ENCODE measurements at places on chromosomes 3 and 15. TPM values are rescaled to one million over a fixed set of nuclear protein-coding genes. Genes with fewer than 3 reads are reported as not detected.

GRCh38 chr3:119611664-119612063 lies 14.0 kb downstream of the PLA1A start:
- DNase-seq: no peak

DNA sequence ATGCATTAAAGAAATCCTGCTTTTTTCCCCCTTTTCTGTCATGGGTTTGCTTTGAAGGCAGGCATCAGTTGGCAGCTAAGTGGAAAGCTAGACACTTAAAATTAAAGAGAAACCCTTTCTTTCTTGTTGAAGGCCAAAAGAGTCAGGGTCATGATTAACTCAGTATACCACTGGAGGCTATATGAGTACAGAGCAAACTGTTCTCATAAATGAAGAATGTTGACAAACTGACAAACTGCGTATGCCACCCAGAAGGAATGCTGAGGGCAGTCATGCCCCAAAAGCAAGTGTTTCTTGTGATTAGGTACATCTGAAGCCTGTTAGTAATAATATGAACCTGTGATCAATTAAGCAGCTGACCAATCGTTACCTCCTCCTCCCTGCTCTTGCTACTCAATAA lies 43.6 kb upstream of the COL6A6 start:
- no peak for DNase-seq

SEMA7A gene
- total RNA-seq: 14.3 TPM

TGM5 gene
- 0.14 TPM for total RNA-seq
